ENCODE measurements at places on chromosomes 5 and 9.

GRCh38 chr5:592158-592557, 20.0 kb upstream of the CEP72 start:
- DNase-seq: no peak

DNA sequence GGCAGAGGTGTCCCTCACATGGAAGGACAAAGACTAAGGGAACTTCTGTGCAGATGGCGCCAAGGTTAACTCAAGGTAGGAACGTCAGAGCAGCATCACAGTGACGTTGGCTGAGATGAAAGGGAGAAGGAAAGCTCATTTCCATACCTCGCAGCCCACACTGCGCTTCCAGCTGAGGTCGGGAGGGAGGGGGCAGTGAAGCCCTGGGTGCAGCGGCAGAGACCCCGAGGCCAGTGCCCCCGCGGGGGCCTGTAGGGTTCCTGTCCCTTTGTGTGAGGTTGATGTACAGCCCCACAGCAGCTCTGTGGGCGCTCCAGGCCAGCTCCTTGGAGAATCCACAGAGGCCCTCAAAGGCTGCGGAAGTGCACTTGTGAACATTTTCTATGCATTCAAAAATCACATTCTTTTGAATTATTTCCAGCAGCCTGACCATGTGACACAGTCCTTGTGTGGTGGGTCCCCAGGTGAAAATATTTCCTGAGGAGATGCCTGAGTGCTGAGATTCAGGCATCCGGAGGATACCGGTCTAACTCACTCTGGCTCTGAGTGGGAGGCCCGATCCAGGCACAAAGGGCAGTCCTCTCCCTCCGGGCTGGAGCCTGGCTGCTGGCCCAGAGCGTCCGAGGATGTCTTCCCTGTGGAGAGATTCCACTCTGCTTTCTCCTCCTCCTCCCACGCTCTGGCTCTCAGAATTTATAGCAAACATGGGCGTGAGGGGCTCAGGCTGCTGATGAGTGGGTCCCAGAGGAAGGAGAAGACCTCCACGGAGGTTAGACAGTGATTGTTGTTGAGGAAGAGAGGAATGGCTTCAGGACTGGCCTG, 150.7 kb downstream of the ICE1 start:
- no peak for DNase-seq

DNA sequence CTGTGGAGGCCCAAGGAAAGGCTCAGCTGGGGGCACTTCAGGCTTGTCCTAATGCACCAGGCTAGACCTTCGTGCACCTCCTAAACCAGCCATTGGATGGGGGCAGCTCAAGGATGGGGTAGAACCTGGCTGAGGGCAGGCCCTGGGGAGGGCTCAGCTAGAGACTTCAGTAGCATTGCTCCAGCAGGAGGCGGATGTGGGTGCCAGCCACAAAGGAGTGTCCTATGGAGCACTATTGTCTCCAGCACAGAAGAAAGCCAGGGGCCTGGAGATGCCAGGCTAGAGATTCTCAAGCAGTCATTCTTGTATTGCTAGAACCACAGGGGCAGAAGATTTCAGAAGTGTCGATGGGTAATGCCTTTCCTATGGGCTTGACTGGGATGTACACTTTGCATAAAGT, 131.8 kb downstream of the SYK start:
- DNase-seq: no peak

GRCh38 chr9:124257844-124258606, at the start of gene NEK6:
Gene NEK6 (plus strand): TSS chr9:124257949. CDS start chr9:124301965, 44,016 bp downstream.
- DNase-seq: peak; percentile 15

DNA sequence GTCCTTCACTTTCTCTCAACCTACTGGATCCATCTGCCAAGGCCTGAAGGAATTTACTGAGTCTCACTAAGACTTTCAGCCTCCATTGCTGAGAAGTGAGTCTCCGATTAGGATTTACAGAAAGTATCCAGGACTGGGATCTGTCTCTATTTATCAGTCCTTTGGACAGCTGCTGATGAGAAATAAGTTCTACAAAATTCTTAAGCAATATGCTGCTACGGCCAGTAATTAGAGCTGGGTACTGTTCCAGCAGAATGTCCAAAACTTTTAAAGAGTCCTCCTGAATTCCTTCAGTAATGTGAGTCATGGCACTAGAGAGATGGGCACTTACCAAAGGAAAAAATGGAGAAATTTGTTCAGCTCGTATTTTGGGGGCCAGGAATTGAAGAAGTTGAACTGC, 5.9 kb downstream of the TEX10 start:
- no peak for DNase-seq

DNA sequence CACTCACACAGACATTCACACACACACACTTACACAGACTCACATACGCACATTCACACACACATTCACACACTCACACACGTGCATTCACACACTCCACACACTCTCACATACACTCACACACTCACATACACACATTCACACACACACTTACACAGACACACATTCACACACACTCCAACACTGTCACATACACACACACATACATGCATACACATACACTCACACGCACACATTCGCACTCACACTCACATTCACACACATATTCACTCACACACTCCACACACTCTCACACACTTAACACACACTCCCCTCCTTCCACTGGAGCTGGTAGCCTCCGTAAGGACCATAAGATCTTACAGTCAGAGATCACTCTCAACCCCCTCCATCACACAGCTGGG, 26.2 kb downstream of the CAMK2A start:
- no peak for DNase-seq

- DNase-seq: no peak
Observed at GRCh38 chr5:147887026-147887627, 8.6 kb downstream of the SCGB3A2 start.

DNA sequence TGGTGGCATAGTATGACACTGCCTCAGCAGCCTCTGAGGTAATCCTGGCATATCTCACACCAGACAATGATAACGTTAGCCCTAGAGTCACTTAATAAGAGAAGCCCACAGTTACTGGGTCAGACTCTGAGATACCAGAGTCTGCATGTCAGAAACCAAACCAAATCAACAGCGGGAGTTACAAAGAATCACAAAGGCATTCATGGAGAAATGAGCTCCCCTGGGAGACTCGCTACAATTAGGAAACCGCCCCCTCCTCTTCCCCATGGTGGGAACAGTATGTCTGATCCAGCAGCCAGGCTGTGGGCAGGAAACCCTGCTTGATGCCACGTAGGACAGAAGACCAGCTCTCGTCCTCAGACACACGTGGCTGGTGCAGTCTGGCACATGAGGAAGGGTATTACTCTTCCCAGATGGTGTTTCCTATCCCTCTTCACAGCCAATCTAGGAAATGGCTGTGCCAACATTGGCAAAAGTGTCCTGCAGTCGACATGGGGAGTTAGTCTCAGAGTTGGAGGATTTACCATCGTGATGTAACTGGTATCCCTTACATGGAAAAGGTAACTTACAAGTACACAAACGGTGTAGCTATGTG, 485.4 kb downstream of the ZNF608 start:
- no peak for DNase-seq

- no peak for DNase-seq
Observed at GRCh38 chr5:39906146-39906545, 481.4 kb upstream of the DAB2 start.

GRCh38 chr9:98437458-98438034, 182.1 kb upstream of the TBC1D2 start:
- no peak for DNase-seq
